Femur (tissue), 1 donor: ENCODE measurements at places on chromosomes 13 and 19.

- no peak for DNase-seq
These were observed 15.0 kb downstream of the POLR1D start for GRCh38 chr13:27636589-27637288.

GRCh38 chr13:81017513-81018152 is 676.7 kb upstream of the SPRY2 start:
- no peak for DNase-seq

GRCh38 chr13:45242070-45242469 is 41.2 kb upstream of the KCTD4 start:
- DNase-seq = no peak

DNA sequence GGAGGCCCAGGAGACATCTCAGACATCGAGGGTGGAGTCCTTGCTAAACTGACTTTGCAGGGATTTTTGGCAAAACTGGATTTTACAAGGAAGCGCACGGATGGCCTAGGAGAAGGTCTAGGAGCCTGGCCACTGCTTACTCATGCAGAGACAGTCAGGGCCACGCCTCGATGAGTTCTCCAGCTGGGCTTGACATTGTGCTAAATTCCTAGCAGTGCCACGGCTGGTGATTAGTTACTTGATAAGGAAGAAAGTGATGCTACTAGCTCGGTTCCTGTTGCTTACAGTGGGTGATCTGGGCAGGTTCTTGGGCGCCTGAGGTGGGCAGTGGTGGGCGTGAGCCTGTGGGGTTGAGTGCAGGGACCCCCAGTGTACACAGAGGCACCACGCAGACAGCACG is 143.4 kb downstream of the SOX1 start:
- DNase-seq = no peak

DNA sequence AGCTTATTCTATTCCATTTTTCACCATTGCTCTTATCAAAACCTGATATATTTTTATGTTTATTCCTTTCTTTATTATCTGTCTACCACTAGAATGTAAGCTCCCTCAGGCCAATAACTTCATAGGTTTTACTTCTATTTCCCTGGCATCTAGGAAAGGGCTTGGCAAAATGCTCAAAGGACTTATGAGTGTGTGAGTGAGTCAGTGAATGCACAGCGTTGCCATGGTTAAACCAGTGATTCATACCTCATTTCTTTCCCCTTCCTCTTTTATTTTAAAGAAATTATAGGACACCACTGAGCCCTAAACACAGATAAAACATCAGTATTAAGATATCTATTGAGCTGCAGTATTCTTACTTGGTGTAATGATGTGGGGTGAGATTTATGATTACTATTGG is 162.1 kb downstream of the GPC6 start:
- DNase-seq = no peak

GRCh38 chr13:98222816-98223215 is 45.7 kb upstream of the RNF113B start:
- no peak for DNase-seq

DNA sequence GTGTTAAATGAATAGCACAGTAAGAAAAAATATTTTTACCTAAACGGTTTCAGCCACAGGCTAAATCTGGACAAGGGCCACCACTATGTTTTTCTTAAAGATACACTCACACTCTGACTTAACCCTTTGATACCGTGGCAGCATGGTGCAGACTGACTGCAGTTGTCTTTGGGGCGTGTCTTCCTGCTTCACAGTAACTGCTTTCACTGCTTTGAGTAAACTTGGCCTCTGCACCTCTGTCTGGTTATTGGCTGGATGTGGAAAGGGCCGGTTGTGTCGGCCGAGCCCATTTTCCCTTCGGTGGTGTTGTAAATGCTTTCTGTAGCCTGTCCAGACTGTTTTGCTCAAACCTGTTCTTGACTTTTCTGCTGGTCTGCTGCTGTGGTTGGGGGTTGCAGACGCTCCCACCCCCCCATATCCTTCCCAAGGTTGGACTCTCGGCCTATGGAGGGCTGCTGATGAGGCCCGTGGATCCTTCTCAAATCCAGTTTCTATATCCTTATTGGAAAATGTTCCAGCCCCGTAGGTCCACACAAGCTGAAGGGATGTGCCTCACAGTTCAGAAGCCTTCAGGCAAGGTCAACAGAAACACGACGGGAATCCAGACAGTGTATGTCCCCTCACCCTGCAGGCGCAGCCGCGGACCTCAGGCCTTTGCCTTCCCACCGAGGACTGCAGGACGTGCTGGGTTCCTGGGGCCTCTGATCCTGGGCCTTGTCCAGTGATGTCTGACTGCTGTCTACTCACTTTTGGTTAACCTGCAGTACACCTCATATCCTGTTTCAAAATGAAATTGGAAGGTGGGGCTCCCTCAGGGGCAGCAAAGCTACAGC is 90.2 kb upstream of the RNF113B start:
- peak; percentile 62 for DNase-seq

- DNase-seq = peak; percentile 78
These were observed at the start of gene TLE5 for GRCh38 chr19:3062165-3063105. Gene TLE5 (minus strand): TSS chr19:3062495. CDS start chr19:3062200, 295 bp downstream.

DNA sequence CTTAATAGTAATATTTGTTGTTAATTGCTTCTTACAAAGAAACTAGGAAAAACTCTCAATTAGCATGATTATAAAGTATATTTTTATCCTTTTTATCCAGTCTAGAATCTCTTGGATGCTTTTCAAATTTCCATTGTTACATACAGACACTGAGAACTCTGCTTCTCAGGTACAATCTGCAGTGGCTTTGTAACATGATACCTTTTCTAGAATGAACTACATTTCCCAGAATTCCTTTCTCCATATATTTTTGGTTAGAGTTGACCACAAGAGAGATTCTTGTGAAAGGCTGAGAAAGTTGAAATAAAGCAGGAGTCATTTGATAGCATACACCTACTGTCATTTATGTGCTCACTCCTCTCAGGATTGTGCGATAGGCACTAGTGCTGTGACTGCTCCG is 148.6 kb downstream of the SLITRK6 start:
- DNase-seq = no peak

DNA sequence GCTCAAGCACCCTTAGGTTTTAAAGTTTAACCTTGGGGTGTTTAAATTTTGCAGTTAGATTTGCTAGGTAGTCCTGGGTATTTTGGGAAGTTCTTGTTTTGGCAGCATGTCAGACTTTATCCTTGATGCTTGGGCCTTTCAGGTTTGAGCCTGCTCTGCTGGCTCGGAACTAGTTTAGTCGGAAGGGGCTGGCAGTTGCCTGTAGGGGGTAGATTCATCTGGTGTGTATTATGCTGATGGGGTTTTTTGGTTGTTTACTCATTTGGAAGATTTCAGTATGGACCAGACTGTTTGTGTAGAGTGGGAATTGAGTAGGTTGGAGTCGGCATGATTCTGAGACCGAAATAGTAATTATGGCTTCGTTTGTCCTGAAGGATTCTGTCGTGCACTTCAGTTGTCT is 15.1 kb downstream of the ILF3 start:
- no peak for DNase-seq

GRCh38 chr19:14198384-14199376 is 7.3 kb downstream of the ADGRL1 start:
- no peak for DNase-seq

- no peak for DNase-seq
These were observed 1386.7 kb downstream of the SLITRK5 start for GRCh38 chr13:89057862-89058261.

GRCh38 chr13:60627071-60627686 is 230.2 kb downstream of the TDRD3 start:
- DNase-seq = peak; percentile 39

- DNase-seq = no peak
These were observed 7.2 kb downstream of the GARRE1 start for GRCh38 chr19:34261334-34262109.

GRCh38 chr13:99285432-99286182 is 21.6 kb downstream of the GPR183 start:
- no peak for DNase-seq

DNA sequence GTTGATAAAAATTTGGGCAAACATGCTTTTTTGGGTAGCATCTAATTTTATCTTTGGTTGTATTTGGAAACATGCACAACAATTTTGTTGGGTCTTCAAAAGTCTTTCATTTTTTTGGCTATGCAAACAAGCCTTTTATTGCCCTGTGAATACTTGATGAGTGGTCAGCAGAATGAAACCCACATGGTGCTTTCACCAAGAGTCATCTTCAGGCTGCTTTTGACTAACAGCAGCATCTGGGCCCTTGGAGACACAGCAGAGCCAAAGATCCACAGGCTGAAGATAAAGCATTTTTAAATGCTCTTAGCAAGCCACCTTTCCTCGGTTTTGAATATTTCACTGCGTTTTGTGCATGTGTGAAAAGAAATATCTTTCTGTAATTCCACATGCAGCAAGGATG is 154.9 kb downstream of the FGF9 start:
- DNase-seq = no peak

GRCh38 chr13:102399791-102400674 is 1.8 kb downstream of the FGF14 start:
- peak; percentile 23 for DNase-seq

DNA sequence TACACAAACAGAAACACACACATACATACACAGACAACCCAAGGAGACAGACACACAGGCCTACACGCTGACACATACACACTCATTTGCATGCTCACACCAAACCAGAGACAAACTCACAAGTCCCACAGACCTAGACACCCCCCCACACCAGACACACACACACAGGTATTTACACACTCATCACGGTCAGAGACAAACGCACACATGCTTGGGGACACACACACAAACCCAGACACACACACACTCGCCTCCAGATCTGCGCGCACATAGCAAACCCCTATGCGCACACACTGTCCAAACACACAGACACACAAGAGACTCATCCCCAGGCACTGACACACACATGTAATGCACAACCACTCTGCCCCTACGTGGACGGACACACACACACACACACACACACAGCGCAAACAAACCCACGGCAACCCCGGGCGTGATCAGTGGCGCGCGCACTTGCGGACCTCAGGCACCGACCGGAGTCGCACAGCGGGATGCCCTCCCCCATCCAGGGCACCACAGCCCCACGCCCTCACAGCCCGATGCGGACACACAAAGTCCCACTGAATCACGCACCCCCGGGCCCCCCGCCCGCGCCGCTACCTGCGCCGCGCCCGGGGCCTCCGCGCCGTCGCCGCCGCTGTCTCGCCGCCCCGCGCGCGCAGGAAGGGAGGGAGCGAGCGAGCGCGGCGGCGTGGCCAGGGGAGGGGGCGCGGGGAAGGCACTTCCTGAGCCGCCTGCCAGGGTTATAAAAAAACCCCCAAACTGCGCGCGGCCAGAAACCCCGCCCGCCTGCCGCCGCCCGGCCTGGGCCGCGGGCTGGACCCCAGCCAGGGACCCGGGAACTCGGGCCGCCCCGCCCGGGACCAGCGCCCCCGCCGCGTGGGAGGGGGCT is at the start of gene ADAMTS10:
Gene ADAMTS10, minus strand, starts transcription at position 675 of the 895 bp plus-strand sequence. CDS start 5,005 bp downstream, outside the sequence.
- peak; percentile 74 for DNase-seq

GRCh38 chr19:3506384-3507340 is 551 bp downstream of the FZR1 start:
- peak; percentile 59 for DNase-seq

- DNase-seq = no peak
These were observed 5.7 kb upstream of the ZNF222 start for GRCh38 chr19:44019498-44019897.

DNA sequence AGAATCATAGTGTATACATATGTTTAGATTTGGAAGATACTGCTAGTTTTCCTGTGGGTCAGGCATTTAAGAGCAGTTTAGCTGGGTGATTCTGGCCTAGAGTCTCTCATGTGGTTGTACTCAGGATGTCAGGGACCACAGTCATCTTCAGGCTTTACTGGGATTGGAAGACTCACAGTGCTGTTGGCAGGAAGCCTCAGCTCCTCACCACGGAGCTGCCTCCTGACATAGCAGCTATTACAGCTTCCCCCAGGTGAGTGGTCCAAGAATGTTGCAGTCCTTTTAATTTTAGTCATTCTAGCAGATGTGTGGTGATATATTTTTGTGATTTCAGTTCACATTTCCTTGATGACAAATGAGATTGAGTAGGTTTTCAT is 16.9 kb upstream of the GPR18 start:
- DNase-seq = peak; percentile 70

DNA sequence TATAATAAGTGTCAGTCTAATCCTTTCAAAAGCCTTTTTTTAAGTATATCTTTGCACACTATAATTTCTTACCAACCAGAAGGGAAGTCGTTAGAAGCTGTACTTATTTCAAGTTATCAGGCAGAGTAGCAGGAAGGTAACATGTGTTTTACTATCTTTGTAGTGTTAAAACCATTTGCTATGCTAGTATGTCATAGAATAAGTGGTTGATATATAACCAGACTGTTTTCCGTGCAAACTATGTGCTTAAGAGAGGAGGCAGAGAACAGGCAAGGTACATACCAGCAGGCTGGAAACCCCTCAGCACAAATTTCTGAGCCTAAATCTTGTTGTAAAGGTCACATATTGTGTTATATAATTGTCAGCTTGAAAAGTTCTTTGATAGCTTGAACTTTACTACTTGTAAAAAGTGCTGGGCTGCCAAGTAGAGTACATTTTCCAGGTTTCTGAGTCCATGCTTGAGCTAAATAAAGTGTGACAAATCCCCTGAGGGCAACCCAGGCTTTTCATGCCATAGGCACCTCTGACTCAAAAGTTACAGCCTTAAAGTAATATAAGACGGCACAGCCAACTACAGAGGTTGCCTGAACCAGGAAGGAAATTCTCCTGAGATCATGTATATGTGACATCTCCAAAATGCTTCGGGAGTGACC is 1297.4 kb downstream of the PCDH9 start:
- DNase-seq = no peak

GRCh38 chr19:916645-917322 is 349 bp upstream of the KISS1R start:
- peak; percentile 52 for DNase-seq

DNA sequence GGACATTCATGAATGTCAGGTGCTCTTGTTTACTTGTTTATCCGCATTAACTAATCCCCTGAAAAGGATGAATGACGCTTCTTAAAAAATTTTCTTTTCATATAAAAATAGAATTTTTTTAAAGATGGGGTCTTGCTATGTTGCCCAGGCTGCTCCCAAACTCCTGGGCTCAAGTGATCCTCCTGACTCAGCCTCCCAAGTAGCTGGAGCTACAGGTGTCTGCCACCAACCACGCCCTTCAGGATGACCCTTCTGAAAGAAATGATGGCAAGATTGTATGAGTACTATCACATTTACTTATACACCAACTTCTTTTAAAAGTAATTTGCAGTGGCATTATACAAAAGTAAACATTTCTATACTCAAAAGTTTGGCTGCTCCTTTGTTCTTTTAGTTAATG is 6.2 kb upstream of the EBPL start:
- DNase-seq = no peak

DNA sequence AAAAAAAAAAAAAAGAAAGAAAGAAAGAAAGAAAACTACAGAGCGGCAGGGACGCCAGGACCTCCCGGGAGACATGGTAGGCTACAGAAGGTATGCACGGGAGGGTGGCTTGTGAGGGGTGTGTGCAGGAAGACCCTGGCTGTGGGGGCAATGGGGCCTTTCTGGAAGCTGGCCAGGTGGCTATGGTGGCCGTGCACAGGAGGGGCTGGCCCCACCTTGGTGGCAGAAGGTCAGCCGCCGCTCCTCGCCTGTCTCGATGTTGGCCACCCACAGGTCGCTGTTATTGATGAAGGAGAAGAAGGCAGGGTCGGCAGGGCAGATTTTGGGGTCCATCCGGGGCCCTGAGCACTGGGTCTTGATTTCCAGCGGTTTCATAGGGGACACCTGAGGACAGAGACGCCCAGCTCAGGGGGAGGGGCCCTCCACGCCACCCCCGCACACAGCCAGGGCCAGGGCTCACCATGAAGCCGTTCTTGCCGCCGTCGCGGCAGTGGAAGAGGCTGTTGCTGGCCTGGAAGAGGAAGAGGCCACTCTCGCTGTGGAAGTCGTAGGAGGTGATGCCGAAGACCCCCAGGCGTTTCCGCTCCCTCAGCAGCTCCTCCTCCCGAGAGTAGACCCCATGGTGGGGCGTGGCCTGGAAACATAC is 19.8 kb downstream of the DPP9 start:
- DNase-seq = no peak
